HFFc6 (cell line): ENCODE measurements at places on chromosomes 1 and 21. TPM values are rescaled to one million over a fixed set of nuclear protein-coding genes. Genes with fewer than 3 reads are reported as not detected.
A peak's percentile ranks its signal among the peaks of the same experiment; 100 is the strongest.

DNA sequence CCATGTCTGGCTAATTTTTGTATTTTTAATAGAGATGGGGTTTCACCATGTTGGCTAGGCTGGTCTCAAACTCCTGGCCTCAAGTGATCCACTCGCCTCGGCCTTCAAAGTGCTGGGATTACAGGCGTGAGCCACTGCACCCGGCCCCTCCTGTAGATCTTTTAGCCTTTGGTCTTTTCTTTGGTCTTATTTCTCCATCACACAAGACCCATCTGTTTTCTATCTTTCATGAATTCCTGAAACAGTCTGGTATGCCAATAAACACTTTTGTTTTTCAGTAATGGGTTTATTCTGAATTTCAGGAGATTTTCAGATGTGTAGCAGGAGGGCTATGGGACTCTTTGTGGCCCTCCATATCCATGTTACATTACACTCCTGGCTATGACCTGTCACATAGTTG is 23.2 kb downstream of the ERRFI1 start:
- no peak for DNase-seq

DNA sequence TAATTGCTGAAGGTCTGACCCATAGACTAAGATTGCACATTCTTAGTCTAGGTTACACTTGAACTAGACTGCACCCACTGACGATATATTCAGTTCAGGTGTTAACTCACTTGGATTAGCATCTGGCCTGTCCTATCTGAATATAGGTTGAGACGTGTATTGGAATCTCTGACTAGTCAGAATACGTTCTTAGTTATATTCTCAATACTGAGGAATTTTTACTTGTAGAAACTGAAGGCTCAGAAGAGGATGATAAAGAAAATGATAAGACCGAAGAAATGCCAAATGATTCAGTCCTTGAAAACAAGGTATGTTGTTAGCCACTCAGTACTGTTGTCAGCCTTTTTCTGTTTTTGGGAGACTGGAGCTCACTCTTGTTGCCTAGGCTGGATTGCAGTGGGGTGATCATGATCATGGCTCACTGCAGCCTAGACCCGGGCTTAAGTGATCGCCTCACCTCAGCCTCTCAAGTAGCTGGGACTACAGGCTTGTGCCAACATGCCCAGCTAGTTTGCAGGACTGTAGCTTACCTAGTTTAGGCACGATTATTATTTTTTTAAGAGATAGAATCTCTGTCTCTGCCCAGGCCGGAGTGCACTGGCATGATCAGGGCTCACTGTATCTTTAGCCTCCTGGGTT is 10.8 kb downstream of the CCDC17 start:
- no peak for DNase-seq

GRCh38 chr1:234907208-234907939 is 221.3 kb downstream of the TOMM20 start:
- no peak for DNase-seq

GRCh38 chr1:32861904-32862695 is 8.6 kb downstream of the FNDC5 start:
- DNase-seq: peak; percentile 50

DNA sequence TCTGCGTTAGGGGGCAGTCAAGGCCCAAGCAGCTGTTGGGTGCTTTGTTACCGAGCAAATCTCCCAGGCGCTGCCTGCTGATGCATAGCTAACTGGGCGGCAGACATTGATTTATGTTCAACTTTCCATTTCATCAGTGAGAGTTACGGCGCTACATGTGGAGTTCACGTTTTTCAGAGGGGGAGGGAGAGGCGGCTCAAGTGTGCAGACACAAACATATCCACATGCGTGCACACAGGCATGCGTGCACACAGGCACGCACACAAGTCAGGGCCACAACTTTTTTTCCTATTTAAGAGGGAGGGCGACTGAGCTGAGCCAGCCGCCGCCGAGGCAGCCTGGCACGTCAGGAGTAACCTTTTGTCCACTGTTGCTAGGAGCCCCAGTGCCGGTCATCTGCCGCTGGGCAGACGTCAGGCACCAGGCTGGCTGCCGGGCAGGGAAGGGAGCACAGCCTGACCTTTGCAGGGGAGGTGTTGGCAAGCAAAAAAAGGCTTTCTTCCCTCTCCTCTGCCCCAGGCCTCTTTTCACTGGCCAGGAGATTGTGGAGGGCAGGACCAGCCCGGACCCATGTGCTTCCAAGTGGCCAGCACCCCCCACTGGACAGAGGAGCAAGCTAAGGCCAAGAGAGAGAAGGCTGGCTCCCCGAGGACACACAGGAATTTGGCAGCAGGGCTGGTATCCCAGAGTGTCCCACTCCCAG is 73.3 kb downstream of the MRPL37 start:
- peak; percentile 90 for DNase-seq

- no peak for DNase-seq
These were observed 88.1 kb downstream of the OBSCN start for GRCh38 chr1:228295981-228296380.

DNA sequence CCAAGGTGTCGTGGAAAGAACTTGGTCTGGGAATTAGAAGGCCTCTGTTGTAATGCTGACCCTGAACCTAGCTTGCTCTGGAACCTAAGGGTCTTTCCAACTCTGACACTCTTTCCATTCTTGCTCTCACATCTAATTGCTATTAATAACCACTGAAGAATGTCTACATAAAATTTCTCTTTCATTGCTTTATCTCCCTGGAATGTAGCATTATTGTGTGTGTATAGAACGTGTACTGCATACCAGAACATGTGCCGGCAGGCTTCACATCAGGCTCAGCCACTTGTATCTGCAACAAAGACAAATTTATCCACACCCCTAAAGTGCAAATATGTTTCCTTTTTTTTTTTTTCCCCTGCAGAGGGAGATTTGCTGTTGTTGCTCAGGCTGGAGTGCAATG is 13.9 kb upstream of the LAX1 start:
- DNase-seq: peak; percentile 72

DNA sequence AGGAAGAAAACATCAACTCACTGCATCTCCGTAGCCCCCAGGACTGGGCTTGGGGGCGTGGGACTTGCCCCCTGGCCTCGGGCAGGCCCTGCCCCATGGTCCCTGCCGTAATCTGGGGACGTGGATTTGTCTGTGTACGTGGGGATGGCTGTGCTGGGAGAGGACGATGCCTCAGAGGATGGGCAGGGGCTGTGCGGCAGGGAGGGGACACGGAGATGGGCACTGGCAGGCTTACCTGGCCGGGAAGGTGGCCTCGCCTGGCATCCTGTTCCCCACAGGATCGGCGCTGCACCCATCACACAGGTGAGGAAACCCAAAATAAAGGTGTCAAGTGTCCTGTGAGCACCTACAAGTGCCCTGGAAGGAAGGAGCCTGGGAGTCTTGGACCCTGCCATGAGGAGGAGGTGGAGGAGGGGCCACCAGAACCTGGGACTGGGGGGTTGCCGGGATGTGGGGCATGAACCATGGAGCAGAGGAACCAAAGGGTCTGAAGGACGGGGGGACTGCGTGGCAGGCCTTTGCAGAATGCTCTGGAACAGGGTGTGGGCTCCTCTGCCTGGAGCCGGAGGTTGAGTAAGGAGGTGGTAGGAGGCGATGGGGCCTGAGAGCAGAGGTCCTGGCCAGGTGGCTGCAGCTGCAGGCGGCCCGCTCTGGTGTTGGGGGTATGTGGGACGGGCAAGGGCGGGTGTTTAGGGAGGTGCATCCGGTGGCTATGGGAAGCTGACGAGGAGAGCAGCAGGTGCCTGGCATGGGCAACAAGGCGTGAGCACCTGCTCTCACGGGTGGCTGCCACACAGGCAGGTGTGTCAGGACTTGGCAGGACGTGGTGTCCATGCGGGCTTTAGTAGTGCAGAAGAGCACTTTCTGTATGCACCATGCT is 27.8 kb upstream of the LRRC3 start:
- no peak for DNase-seq

GRCh38 chr1:98556521-98557158 is 104.9 kb upstream of the SNX7 start:
- peak; percentile 17 for DNase-seq

- DNase-seq: no peak
These were observed 17.5 kb downstream of the AGL start for GRCh38 chr1:99867682-99868081.

- DNase-seq: peak; percentile 70
These were observed 1.2 kb downstream of the ANP32E start for GRCh38 chr1:150234566-150235293.

DNA sequence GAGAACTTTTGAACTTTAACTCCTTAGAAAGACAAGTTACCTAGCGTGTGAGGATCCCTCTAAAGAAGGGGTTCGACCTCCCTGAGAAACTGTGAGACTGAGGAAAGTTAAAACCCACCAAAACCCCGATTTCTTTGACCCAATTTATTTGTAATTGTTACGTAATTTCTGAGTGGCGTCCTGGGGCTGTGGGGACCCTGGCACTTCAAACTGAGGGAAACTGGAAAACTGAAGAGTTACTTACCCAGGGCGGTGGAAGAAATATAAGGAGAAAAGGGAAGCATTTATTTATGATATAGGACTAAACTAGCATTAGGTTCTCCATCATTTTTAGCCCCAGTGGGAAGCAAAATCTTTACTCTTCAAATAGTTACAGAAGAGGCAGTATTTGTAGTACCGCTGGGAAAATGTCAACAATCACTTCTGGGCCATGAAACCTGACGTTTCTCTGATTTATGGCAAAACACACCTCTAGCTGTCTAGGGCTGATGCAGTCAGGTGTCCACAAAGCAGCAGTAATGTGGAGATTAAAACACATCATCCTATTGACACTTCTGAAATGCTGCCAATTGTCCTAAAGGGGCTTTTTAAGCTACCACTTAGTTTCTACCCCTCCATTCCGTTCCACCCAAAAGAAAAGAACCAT is 430 bp downstream of the S100B start:
- DNase-seq: no peak

GRCh38 chr21:28683982-28684752 is 308.5 kb downstream of the LTN1 start:
- no peak for DNase-seq

The NOS1AP gene
- 0.24 to 0.43 TPM (median 0.30 TPM) in 3 replicates for total RNA-seq

The UTS2 gene
- total RNA-seq: not detected in 3 replicates

The TMIGD3 gene
- total RNA-seq: not detected in 3 replicates

The ETS2 gene
- total RNA-seq: 22.2 to 30.6 TPM (median 23.3 TPM) in 3 replicates

The BCAR3 gene
- 25.7 to 58.9 TPM (median 38.1 TPM) in 3 replicates for total RNA-seq
